B cell (primary cell): ENCODE measurements at places on chromosomes 1 and 21. TPM values are rescaled to one million over a fixed set of nuclear protein-coding genes. Genes with fewer than 3 reads are reported as not detected.

DNA sequence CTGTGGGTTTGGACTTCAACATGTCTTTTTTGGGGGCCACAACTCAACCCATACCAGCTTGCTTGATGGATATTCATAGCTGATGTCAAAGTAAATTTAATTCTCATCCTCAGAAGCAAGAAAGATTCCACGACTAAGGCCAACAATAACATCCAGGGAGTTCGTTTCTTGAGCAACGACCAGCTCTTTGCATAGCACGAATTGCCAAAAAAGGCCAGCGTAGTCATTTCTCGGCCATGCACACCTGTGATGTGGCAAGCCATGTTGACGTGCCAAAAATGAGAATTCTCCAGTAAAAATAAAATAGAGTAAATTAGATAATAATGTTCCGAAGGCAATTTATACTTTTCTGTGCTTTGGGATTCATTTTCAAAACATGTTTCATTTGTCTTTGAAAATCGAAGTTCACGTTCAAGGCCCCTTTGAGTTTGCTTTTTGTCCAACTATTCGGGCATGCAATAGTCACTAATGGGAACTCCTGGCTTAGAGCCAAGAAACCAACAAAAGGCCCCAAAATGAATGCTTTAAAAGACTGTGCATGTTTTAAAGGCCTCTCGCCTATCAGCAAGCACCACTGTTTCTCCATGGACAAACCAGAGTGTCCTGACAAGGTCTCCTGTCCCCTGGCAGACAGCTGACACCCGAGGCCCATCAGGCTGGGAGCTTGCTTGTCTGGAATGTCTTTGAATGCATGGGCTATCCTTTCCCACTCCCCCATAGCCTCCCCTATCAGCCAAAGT lies 14.4 kb upstream of the IGSF5 start:
- no peak for DNase-seq

UMODL1 gene
- 0.10 TPM in 1 of 2 replicates, not detected in the other for polyA plus RNA-seq

NCDN gene
- polyA plus RNA-seq, result 9.4 and 13.6 TPM in 2 replicates

- no peak for DNase-seq
These were observed 187.2 kb downstream of the PCP4 start for GRCh38 chr21:40054403-40054802.

BARHL2 gene
- not detected in 2 replicates for polyA plus RNA-seq
